ENCODE measurements at places on chromosomes 6 and 20.

DNA sequence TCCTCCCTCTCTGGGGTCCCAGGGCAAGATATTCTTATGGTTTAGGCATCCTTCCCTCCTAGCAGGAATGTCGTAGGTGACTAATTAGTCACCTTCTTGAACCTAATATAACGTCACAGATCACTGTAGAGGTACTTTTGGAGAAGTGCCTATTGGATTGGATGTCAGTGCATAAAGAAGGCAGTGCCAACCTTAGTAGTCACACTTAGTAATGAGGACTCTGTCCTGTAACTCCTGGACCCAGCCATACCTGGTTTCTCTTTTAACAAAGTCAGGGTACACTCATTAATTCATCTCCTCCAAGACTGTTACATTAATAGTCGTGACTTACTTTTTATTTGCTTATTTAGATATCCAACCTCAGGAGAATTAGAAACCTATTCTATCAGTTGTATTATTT, 20.0 kb downstream of the VTA1 start:
- no peak for DNase-seq

- DNase-seq, result no peak
These were observed 1140.2 kb downstream of the HACE1 start for GRCh38 chr6:103719545-103719944.

DNA sequence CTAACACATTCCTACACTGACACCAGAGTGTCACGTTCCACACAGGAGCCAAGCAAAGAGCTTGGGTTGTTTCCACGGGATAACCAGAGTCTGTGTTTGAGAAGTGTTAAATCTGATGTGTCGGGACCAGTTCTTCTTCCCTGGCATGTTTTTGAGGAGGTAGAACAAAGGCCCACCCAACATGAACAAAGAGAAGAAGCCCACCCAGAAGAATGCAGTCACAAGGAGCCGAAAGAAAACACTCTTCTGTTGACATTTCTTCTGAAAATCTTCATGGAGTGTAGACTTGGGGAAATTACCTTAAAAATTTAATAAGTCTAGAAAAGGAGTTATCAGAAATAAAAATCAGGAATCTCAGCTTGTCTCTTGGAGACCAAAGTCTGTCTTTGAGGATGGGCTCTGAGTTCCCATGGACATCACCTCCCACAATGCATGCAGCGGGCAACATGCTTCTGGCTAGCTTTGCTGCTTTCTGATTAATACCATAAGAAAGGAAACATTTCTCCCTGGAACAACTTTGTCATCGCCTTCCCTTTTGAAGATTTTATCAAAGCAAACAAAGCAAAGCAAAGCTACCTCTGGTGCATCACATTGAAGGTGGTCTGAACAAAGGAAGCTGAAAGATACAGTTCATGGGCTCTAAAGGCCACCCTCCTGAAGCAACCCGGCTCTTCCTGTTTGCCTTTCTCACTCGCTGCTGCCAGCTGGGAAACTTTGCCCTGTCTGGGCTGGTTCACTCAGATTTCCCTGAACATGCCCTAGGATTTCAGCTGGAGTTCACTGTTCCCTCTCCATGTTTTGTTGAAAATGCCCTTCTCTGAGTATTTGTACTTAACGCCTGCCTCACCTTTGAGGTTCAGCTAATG, 448.1 kb downstream of the KIF16B start:
- no peak for DNase-seq

DNA sequence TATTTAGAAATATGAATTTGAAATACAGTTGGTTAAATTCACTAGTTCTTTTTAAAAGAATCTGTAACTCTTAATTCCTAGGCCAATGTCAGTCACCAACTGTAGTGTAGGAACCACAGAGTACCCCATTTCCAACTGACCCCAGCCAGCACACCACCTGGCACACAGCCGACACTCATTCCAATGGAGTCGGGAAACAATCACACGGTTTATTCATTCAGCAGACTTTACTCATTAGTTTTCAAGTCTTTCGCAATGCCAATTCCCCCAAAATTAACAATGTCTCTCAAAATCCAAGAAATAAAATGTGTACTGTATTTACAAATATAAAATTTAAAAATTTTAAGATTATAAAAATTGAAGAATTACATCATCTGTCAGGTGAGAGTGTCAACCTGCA, 13.5 kb downstream of the ARG1 start:
- DNase-seq, result no peak

DNA sequence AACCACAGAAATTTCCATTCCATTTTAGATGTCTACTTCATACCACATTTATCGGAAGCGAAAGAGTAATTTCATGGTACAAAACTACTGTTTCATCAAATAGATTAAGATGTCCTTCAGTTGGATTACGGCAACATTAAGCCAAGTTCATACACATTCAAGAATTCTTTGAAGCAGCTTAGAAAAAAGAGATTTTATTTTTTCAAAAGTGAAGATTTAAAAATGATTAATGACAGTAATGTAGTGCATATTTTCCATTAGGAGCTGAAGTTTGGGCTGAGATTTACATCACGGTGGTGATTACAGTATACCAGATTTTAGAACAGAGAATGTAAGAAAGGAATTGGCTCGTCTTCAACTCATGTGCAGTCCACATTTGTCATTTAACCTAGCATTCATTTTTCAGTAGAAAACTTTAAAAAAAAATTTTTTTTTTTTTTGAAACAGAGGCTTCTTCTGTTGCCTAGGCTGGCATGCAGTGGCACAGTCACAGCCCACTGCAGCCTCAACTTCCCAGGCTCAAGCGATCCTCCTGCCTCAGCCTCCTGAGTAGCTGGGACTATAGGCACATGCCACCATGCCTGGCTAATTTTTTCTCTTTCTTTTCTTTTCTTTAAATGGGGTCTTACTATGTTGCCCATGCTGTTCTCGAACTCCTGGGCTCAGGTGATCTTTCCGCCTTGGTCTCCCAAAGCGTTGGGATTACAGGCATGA, 1.9 kb downstream of the SYNJ2 start:
- DNase-seq, result no peak

GRCh38 chr6:85892346-85892745, 249.7 kb upstream of the SYNCRIP start:
- no peak for DNase-seq

- DNase-seq, result no peak
These were observed 1066.8 kb upstream of the CITED2 start for GRCh38 chr6:140441256-140441655.

DNA sequence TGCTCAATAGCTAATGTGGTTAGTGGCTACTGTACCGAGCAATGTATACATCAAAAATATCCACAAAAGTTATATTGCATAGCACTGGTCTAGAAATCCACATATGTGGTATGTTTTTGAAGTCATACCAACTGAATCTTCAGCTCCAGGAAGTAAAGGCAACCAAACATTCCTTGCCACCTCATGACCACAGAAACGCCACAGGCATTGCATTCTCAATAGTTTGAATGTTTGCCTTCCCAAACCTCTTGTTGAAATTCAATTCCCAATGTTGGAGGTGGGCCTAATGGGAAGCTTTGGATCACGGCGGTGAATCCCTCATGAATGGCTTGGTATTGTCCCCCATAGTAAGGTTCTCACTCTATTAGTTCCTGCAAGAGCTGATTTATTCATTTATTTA, 18.2 kb upstream of the ZNF391 start:
- no peak for DNase-seq

GRCh38 chr6:75210885-75211739, 5.3 kb upstream of the COL12A1 start:
- no peak for DNase-seq

- peak; percentile 87 for DNase-seq
These were observed 9.5 kb upstream of the PAQR8 start for GRCh38 chr6:52352239-52353018.

DNA sequence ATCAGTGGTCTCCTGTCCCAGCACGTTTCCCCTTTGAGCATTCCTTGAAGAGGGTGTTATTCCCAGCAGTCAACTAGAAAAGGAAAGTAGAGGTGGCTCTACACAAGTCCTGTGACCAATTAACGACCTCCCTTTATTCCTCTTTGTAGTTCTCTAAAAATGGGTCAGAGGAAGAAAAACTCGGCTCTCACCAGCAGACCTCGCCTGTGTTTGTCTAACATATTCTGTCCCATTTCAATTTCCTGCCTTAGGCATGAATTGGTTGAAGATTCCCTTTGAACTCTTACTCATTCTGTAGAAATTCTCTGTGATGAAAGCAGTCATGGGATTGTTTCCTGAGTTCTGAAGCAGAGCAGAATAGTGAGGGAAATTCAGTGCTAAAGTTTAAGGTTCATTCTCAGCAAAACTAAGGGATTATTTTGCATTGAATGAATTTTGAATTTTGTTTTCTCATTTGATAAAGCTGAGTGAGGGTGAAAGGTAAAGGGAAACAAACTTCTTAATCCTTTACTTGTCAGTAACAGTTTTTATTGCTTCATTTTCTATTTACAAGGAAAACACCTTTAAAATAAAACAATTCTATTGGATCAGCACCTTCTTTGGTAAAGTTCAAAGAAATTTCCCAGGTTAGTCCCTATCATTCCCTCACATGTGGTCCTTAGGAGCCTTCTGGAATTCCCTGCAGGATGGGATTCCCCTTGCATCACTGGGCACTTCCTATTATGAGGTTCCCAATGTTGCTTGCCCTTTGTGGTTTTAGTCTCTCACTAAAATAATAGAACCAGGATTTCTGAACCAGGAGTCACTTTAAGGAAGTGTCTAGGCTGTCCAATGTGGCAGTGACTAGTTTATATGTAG, 105.8 kb downstream of the SLX4IP start:
- DNase-seq, result no peak

DNA sequence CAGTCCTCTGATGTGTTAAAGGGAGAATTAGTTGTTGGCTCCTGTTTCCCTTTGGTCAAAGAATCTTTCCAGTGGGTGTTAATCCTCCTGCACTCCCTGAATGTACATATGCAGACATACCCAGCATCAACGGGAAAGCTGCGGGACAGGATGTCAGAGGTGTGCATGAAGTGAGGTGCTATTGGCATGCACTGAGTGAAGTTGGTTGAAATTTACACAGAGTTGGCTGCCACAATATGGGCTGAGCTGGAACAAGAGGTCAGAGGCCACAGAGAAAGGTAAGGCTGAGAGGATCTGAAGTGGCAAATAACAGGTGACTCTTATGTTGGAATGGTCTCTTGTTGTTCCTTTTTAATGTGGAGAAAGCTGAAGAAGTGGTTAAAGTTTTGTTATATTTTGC, 82.7 kb upstream of the AKIRIN2 start:
- DNase-seq, result no peak

- no peak for DNase-seq
These were observed 54.6 kb downstream of the MYB start for GRCh38 chr6:135235716-135236115.

GRCh38 chr6:70140496-70140895, 162.4 kb downstream of the COL9A1 start:
- DNase-seq, result no peak

DNA sequence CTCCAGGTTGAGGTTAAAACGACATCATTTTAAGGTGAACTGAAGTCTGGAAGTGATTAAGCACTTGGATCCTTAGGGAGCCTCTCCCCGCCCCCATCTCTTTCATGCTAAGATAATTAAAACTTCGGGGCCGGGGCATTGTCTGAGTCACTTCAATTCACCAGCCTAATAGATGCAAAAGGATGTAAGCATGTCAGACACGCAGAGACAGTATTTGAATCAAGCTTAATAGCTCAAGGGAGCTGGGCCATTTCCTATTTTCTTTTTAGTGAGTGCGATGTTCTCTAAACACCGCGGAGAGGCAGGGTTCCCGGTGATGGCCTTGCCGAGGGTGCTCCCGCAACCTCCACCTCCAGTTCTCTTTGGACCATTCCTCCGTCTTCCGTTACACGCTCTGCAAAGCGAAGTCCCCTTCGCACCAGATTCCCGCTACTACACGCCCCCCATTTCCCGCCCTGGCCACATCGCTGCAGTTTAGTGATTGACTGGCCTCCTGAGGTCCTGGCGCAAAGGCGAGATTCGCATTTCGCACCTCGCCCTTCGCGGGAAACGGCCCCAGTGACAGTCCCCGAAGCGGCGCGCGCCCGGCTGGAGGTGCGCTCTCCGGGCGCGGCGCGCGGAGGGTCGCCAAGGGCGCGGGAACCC, 516 bp upstream of the IRF4 start:
- no peak for DNase-seq

DNA sequence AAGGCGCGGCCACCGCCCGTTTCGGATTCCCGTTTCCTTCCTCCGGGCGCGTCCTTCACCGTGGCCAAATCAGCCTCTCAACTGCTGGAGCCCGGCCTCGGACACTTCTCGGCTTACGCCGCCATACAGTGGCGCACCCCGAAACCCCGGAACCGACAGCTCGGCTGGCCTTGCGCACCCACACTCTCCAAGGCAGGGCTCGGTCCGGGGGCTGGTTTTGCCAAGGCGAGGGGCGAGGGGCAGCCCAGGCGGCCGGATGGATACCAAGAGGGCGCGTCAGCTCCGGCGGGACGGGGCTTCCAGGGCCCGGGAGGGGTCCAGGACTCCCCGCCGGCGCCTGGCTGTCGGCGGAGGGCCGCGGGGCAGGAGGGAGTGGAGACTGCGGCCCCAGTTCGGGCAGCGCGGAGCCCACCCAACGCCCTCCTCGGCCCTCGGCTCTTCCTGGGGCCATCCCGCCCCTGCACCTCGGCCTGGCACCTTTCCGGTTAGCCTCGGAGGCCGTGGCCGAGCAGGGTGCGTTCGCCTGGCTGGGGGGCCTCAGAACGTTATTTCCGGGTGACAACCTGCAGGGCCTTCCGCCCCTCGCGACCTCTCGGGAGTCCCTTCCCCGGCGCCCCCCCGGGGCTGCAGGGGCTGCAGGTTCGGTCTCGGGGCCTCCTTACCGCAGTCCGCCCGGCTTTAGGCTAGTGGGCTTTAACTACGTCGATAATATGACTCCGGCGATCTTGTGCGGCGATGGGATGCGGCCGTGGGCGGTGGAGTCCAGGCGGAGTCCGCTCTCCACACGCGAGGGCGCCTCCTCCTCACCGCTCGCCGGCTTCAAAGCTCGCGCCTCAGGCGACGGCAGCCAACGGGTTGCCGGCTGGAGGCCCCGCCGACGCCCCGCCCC, 697 bp upstream of the CEP43 start:
- no peak for DNase-seq

DNA sequence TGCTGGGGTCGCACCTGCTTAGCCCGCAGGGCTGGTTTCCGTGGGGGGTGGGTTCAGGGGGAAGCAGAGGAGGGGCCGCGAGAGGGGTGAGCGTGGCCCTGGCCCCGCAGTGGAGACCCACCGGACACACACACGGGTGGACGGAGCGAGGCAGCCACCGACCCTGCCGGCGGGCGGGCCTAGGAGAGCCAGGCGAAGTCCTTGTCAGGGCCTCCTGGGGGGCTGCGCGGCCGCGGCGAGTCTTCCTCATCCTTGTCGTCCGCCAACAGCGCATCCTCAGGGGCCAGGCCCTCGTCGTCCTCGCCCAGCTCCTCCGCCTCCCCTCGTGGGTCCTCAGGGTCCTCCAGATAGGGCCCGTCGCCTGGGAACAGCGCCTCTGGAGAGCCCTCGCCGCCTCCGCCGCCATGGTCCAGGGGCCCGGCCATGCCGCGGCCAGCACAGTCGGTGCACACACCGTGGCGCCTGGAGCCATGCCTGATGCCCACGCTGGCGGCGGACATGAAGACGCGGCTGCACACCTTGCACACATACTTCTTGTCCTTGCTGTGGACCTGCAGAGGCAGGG, 7.3 kb downstream of the SLC2A4RG start:
- no peak for DNase-seq

- no peak for DNase-seq
These were observed 84.0 kb downstream of the ZNF133 start for GRCh38 chr20:18372296-18372695.

GRCh38 chr6:15507221-15507620, 155.6 kb downstream of the DTNBP1 start:
- no peak for DNase-seq

- DNase-seq, result no peak
These were observed 177.0 kb downstream of the TTLL2 start for GRCh38 chr6:167501831-167502385.

Measured in non-pigmented ciliary epithelial cell (primary cell).